ENCODE measurements at places on chromosomes 1 and 21.

GRCh38 chr1:58363585-58363984 lies 182.9 kb downstream of the OMA1 start:
- DNase-seq: peak; percentile 3

DNA sequence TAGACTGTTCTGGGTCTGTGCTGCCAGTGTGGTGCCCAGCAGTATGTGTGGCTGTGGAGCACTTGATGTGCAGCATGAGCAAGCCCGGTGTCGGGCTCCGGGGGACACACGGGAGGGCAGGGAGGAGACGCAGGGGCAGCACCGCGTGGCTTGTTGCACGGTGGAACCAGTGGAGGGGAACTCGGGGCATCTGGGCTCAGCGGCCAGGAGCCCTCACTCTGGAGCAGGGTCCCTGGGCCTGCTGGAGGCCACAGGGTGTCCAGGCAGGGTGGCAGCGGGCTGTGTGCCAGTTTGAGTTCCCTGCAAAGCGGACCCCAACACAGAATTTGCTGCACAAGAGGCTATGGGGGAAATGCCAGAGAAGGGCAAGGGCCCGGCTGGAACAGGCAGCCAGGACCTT lies 30.6 kb downstream of the PCNT start:
- DNase-seq: no peak

DNA sequence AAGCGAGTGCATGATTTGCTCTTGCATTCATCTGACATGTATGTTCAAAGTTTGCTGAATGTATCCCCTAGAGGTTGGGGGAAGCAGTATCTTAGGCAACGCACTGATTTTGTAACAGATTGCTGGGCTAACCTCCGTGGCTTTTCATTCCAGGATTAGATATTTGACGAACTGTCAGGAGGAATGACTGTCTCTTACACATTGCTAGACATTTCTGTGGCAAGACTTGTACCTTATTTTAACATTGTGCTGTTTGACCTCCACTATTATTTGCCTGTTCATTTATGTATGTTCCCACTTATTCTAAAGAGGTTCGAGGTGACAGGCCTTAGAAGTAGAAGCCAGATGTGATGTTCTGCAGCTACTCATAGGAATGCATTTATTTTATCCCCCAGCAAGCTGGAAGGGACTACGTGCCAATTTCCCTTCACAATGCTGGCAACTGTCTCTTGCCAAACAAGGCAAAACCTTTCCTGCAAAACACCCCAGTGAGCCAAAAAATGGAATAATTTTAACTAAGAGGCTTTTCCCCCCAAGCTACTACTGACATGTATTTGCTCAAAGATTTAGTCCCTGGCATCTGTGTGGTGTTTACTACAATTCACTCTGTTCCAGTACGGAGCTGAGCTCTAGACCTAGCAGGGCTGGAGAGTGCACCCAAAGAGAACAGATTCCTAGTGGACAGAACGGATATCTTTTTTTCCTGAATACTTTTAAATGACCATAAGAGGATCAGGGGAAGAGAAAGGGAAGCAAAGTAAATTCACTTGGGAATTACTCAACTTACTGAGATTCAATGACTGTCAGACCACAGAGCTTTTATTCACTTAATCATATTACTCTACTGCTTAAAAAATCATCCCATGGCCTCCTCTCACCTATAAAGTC lies 646.2 kb downstream of the SMYD3 start:
- peak; percentile 91 for DNase-seq

DNA sequence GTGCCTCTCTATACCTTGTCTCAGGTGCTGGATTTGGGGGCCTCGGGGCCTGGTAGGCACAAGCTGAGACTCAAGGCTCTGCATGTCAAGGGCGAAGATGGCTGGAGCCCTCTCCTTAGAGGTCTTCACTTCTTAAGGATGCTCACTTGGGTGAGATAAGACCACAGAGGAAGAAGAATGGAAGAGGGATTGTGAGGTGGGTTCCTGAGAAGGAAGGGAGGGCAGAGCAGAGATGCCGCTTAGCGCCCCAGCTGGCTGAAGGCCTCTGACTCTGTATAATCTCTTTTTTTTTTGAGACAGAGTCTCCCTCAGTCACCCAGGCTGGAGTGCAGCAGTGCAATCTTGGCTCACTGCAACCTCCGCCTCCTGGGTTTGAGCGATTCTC lies 32.2 kb downstream of the SOX13 start:
- DNase-seq: no peak

GRCh38 chr1:88433556-88433955 lies 250.5 kb upstream of the PKN2 start:
- no peak for DNase-seq

- DNase-seq: no peak
Observed at GRCh38 chr1:202565890-202566602, 144.2 kb downstream of the SYT2 start.

GRCh38 chr1:2215909-2216766 lies 12.0 kb upstream of the SKI start:
- DNase-seq: no peak

- DNase-seq: no peak
Observed at GRCh38 chr1:119637710-119638109, 10.4 kb downstream of the ZNF697 start.

GRCh38 chr1:37152491-37152890 lies 118.2 kb upstream of the GRIK3 start:
- DNase-seq: no peak

GRCh38 chr1:4033129-4033676 lies 133.1 kb upstream of the C1orf174 start:
- DNase-seq: no peak

DNA sequence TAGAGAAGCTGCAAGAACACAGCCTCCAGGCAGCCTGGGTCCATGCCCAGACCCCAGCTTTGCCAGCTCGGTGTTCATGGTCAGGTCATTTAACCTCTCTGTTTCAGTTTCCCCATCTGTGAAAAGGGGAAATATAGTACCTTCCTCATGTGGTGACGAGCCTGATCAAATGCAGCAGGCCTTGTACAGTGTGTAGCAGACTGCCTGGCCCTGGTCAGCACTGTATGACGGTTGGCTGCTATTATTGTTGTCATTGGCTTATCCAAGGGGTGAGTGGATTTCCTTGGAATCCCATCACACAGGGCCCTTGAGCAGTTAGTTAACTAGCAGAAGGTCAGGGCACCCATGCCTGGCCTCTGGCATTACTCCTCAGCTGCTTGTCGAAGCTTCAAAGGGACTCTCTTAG lies 6.6 kb upstream of the TMEM51 start:
- DNase-seq: no peak
